ENCODE measurements at places on chromosomes 13 and 19.
A peak's percentile ranks its signal among the peaks of the same experiment; 100 is the strongest.

- DNase-seq: no peak
Observed at GRCh38 chr19:16342002-16342715, 17.5 kb downstream of the KLF2 start.

- peak; percentile 60 for DNase-seq
Observed at GRCh38 chr19:6632002-6632621, 37.8 kb downstream of the TNFSF14 start.

DNA sequence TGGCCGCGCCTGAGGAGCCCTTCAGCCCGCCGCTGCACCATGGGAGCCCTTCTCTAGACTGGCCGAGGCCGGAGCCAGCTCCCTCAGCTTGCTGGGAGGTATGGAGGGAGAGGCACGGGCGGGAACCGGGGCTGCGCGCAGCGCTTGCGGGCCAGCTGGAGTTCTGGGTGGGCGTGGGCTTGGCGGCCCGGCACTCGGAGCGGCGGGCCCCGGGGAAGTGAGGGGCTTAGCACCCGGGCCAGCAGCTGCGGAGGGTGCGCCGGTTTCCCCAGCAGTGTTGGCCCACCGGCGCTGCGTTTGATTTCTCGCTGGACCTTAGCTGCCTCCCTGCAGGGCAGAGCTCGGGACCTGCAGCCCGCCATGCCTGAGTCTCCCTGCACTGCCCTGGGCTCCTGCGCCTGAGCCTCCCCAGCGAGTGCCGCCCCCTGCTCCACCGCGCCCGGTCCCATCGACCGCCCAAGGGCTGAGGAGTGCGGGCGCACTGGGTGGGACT, 1890.0 kb upstream of the PCDH20 start:
- no peak for DNase-seq

DNA sequence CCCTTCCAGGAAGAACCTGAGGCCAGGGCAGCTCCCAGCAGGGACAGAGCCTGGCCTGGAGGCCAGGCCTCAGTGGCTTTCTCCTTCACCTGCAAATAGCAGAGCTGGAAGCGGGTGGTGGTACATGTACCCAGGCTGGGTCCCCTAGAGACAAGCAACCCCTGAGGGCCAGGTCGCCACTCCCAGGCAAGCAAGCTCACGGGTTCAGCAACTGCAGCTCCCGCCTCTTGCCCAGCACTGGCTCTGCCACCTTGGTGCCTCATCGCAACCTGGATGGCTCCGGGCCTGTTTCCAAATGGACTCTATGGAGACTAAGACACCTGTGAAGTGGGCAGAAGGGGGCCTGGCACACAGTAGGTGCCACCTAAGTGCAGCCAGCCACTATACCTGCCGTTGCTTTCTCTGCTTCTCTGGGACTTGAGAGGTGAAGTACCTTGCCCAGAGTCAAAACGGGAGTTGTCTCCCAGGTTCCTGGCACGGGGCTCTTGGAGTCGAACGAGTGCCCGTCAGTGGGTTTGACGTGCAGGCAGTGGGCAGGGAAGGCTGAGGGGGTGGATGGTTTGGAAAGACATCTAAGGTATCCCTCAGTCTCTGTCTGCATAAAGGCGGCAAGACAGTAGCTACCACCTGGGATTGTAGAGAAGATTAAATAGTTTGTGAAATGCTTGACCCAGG, 2.4 kb upstream of the PLPP2 start:
- no peak for DNase-seq

DNA sequence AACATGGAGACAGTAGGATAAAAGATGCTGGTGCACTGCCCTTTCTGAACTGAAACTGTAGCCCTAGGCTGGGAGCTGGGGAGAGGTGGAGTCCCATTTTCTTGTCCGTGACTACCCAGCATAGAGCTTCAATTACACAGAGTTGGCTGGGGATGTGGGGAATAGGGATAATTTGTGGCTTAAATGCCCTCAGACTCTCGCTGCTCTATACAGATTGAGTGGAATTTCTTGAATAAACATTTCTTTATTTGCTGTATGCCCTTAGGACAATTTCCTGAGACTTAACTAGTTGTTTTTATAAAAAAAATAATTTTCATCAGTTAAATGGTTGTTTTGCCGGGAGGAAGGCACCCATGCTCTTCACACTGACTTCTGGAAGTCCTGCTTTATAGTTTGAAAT, 7.2 kb downstream of the IGFL2 start:
- no peak for DNase-seq

- DNase-seq: no peak
Observed at GRCh38 chr13:23654111-23655110, 84.2 kb downstream of the TNFRSF19 start.

GRCh38 chr13:76822698-76823267, 63.4 kb downstream of the KCTD12 start:
- DNase-seq: no peak

GRCh38 chr13:113349050-113349449, 14.9 kb downstream of the GRTP1 start:
- no peak for DNase-seq

- DNase-seq: peak; percentile 67
Observed at GRCh38 chr19:35712567-35713505, 5.0 kb upstream of the KMT2B start.

- DNase-seq: no peak
Observed at GRCh38 chr13:45892513-45892912, 41.0 kb upstream of the SIAH3 start.

DNA sequence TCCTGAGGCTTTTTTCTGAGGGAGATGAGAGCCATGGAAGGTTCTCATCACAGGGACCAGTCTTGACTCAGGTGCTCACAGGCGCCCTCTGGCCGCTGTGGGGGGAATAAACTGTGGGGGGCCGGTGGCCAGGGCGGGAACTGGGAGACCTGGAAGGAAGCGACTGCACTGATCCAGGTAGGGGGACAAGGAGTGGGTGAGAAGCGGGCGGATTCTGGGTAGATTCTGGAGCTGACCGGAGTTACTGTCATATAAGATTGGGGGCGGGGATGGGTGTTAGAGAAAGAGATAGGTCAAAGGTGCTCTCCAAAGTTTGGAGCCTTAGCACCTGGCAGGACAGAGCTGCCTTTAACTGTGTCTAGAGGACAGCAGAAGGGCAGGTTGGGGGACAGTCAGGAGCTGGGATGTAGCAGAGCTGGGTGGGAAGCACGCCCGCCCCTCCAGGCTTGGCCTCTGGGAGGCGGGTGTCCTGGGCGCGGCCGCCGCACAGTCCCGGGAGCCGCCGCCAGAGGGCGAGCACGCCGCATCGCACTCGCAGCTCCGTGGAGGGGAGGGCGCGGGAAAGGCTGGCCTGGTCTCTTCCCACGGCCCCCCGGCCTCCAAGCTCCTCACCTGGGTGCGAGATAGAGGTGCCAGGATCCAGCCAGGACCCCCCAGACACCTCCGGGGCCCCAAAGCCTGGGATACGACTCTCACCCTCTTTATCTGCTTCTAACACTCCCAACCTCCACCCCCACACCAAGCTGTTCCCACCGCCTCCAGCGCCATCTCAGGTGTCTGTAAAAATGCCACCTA, 4.2 kb upstream of the DAND5 start:
- DNase-seq: peak; percentile 70

- DNase-seq: no peak
Observed at GRCh38 chr19:17402982-17403855, 2.2 kb downstream of the BST2 start.

DNA sequence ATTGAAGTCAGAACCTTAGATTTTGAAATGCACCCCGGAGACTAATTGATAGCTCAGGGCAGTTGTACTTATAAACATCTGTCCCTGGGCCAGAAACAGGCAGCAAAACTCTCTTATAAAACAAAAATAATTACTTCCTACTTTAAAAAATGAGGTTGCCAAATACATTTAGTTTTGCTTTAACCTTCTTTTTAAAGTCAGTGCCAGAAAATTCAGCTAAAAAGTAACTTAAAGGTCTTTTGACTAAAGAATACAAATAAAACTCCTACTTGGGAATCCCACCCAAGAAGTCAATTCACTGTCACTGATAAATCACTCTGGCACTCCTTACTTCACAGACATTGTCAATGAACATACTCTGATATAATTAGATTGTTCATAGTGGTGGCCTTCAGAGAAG, 60.7 kb downstream of the DOCK9 start:
- DNase-seq: no peak

DNA sequence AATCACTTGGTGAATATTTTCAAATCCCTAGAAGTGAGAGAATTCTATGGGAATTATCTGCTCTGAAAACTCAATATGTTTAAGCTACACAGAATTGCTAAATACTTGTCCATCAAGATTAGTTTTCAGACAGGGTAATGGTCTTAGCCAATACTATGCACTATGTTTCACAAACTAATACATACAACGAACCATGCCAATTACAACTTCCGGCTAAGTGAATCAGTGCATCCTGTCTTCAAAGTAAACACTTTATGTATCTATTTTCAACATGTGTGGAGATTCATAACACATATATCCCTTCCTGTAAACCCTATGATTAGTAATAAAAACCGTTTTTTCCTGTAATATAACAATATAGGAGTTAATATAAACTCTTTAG, 181.5 kb downstream of the POSTN start:
- no peak for DNase-seq

GRCh38 chr13:50594276-50595051, 249.0 kb downstream of the DLEU7 start:
- DNase-seq: no peak

DNA sequence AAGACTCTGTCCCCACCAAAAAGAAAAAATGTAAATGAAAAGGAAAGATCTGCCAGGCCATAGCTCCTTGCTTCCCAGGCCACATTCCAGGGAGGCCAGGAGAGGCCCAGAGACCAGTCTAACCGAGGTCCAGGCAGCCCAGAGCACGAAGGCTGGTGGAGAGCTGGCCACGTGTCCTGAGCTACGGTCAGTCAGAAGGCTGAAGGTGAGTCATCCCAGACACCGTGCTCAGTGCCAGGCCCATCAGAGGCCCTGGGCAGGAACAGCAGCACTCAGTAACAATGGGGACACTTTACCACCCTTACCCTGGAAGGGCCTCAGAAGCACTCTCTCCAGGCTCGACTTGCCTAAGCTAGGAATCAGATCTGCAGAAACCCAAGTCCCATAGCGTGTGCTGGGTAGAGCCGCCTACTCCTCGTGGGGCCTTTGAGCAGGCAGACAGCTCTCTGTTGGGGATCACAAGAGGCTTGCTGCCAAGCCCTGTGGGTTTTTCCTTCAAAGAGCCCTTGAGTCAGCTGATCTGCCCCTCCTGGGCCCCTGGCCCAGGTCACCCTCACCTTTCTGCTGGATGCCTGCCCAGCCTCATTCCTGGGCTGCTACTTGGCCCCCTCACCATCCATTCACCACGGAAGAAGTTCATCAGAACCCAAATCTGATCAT, 11.6 kb upstream of the DNMT1 start:
- no peak for DNase-seq

DNA sequence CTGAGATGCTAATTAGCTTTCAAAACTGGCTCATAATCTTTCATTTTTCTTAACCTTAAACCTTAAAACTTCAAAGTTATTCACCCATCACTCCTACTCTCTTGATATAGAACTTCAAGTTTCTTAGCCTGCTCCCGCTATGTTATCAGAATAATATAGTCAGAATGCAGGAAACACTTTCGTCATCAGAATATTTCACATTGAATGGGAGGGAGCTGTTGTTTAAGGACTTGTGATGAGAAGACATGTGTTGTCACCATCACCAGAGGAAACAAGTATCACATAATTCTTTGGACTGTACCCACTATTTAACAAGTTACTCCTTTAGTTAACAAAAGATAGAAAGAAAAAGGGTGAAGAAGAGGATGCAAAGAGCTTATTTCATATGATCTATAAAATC, 65.0 kb upstream of the FNDC3A start:
- no peak for DNase-seq

- no peak for DNase-seq
Observed at GRCh38 chr13:29457299-29457698, 138.2 kb downstream of the SLC7A1 start.

GRCh38 chr19:3899531-3900294, 19.2 kb downstream of the ATCAY start:
- no peak for DNase-seq

DNA sequence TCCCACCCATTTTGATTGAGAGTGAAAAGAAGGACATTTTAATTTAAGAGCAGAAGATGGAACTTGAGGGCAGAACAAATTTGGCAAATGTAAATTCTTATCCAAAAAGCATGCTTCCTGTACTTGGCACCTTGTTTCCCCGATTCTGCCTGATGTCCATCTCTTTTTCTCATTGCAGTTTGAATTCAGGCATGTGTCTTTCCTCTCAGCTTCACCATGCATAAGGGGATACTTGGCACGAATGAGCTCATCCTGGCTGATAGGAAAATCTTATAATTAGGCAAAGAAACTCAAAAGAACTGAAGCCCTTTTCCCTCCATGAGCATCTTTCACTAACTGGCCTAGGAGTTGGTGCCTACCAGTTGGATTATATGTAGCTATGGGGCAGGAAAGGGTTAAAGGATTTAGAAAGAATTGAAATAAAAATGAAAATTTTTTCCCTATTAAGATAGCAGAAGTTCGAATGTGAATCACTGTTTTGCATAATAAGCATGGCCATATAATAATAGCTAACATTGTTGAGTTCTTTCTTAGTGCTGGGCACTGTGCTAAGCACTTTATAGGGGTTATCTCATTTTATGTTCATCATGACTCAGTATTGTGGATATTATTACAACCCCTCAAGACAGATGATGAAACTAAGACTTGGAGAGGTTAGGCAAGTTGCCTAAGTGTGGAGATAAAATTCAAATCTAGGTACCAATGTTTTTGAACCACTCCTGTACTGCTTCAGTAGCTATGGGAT, 386.6 kb downstream of the KCNRG start:
- no peak for DNase-seq

DNA sequence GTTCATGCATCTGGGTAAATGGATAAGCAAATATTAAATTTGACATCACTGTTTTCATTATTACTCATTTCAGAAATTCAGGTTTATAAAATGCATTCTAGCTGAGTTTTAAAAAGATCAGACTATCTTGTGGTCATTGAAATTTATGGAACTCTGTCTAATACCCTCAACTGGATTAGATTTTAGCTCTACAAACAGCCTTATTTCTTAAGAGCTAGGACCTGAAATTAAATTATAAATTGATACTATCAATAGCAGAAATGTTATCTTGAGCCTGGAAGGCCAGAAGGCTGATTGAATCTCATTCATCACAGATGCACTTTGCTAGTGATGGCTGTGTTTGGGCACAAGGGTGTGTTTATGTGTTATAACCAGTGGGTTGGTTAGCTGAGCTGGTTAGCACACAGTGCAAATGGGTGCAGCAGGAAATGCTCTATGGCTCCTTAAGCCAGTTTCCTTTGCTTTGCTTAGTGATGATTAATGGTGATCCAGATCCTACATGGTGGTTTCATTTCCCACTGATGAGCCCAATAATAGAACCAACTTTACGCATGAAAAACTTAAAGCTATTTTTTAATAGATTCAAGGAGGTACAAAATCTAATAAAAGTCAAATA, 310.8 kb upstream of the KLF12 start:
- no peak for DNase-seq

GRCh38 chr13:112064222-112064621, 2.7 kb upstream of the SOX1 start:
- DNase-seq: no peak

DNA sequence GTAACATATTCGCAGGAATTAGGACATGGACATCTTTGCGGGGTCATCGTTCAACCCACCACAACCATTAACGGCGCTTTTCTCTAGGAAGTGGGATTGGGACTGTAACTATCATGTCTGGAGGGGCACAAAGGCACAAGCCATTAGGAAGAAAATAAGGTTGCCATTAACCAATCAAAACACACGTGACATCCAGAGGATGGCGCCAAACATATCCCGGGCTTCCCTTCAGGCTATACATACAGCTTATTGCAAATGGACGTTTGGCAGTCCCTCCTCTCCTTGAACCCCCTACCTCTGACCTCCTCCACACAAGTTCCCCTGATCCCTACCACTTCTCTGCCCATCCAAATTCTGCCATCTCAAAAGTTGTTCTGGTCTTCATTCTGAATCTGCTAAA, 26.6 kb upstream of the GSX1 start:
- no peak for DNase-seq

Data from stimulated activated CD8-positive, alpha-beta memory T cell treated with anti-CD3 and anti-CD28 coated beads, Interleukin-7, amount 100 ng/mL, for 24 hours (primary cell).